ENCODE measurements at places on chromosomes 2 and 18.
A peak's percentile ranks its signal among the peaks of the same experiment; 100 is the strongest.

GRCh38 chr2:26772064-26773001 is 8.2 kb downstream of the SLC35F6 start:
- DNase-seq: no peak

DNA sequence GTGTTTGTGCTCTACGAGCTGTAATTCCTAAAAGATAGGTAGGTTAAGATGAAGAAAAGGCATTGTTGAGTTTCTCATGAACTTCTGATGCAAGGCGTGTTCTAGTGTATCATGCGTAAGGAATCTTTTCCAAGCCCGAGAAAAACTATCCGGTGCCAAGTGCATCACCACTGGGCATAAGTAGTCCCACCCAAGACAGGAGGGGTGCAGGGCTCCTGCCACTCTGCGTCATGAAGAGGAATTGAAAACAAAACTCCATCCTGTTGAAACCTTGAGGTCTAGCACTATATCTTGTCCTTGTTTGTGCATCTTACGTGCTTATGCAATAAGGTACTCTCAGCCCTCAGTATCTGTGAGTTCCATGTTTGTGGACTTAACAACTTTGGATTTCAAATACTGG is 45.7 kb downstream of the RAB31 start:
- no peak for DNase-seq

- DNase-seq: no peak
These were observed 105.9 kb downstream of the LYPD1 start for GRCh38 chr2:132564065-132564464.

DNA sequence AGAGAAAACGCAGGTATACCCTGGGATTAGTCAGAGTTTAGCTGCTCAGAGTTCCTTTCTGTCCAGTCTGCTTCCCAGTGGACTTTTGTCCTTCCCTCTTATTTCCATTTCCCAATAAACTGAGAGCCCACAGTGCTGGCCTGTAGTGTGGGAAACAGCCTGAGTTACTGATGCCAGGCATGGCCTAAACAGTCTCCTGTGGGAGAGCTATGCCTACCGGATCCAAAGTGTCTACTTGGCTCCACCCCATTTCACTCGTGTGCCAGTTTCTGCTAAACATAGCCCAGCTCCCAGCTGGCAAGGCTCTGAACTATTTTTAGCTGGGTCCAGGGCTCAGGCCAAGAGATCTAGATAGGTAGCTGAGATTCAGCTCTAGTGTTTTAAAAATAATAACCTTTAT is 15.6 kb upstream of the PPP1CB start:
- DNase-seq: peak; percentile 17

GRCh38 chr2:15557887-15558311 is 3.2 kb downstream of the NBAS start:
- no peak for DNase-seq

DNA sequence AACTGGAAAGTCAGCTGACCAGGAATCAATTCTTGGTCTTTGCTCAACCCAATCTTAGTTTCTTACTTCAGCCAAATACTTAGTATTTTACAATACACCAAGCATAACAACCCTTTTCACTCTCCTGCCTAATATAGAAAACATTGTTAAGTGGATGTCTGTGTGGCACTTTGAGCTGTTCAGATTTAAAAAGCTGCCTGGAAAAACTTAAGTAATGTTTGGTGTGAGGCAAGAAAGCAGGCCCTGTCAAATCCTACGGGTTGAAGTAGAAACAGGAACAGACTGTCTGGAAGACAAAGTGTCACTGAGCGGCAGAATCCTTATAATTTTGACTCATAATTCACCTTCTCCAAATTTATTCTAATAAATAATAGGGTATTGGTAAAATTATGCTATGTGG is 37.1 kb upstream of the FRZB start:
- DNase-seq: no peak

DNA sequence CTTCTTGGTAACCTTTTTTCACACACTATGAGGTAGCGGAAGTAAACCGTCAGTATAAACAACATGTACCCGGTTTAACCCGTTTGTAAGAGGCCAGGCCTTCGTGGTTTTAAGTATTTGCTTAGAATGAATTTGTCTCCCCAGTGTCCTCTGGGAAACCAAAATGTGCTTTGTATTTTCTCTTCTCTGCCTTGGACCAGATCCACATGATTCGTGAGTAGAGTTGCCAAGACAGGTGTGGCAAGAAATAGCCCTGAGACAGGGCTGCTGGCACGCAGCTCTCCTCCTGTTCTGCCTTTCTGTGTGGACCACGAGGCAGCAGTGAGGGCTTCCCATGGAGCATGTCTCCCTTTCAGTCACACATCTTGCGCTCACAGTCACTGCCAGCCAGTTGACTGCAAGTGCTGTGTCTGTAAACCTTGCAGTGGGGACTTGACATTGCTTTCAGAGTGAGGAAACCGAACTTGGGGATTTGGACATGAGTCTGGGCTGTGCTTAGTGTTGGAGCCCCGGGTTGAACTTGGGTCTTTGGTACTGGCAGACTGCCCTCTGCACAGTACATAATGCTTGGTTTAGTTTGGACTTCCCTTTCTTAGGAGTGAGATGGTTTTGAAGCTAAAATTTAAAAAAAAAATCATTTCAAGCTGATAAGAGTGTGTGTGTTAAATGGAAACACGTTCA is 19.1 kb downstream of the BCL2L11 start:
- no peak for DNase-seq

DNA sequence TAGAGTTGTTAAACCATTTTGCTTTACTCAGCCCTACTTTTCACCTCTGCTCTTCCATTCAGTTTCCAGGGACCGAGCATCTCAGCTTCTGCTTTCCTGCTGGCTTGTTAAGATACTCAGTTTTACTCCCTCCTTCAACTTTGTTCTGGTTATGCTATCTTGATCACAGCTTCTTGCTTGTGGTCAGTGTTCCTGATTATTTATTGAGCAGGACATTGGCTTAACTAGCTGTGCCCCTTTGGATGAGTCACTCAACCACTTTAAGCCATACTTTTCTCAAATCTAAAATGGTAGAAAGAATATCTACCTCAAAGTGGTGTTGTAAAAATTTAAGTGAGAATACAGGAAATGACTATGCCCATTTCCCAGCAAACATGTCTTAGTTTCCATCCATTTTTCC is 124.0 kb downstream of the KYNU start:
- no peak for DNase-seq

GRCh38 chr2:11104794-11105660 is 50.2 kb upstream of the SLC66A3 start:
- no peak for DNase-seq

GRCh38 chr18:48859311-48860268 is 91.2 kb downstream of the SMAD7 start:
- DNase-seq: no peak

GRCh38 chr2:173652767-173653431 is 298.2 kb downstream of the CDCA7 start:
- no peak for DNase-seq

DNA sequence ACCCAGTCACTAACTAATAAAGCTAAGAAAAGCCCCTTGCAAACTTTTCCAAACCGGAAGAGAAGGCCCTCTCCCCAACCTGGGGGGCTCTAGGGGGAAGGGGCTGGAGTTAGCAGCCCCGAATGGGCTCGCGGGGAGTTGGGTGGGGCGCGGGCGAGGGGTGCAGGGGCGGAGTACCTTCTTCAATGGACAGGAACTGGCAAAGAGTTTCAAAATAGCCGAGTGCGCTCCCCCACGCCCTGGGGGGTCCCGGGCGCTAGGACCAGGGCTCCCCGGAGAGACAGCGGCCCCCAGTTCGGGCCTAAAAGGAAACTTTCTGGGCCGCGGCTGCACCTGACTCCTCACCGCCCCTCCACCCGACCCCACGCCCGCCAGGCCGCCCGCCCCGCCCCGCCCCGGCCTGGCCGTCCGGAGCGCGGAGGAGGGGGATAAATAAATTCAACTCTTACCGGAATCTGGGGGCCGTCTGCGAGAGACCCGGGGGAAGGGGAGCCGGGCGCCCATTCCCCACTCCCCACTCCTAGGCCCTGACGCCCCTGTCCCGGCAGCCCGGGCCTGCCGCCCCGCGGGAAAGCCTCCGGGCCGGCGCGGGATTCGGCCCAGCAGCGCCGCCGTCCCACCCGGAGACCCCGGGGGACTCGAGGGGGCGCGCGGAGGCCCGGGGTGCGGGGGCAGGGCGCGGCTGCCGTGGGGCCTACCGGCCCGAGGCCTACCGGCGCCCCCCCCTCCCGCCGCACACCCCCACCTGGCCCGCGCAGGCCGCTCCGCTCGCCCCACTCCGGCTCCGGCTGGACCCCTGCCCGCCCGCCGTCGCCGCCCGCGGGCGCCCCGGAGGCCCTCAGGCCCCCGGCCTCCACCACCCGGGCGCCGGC is 868 bp downstream of the INO80D start:
- no peak for DNase-seq

DNA sequence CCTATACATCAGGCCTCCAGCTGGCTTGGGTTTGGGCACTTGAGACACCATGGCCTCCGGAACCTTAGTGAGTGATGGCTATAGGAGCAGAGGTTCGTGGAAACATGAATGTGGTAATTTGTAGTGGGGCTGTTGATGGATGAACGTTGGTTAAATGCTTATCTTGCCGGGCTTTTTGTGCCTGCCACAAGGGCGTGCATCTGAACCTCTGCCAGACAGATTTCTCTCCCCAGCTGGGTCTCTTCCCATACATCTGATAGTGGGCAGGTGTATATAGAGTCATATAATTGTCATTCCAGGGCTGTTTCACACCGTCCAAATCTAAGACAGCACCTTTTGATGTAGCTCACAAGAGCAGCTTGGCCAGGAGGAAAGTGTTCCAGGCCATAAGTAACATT is 14.7 kb downstream of the LAMA3 start:
- DNase-seq: no peak

DNA sequence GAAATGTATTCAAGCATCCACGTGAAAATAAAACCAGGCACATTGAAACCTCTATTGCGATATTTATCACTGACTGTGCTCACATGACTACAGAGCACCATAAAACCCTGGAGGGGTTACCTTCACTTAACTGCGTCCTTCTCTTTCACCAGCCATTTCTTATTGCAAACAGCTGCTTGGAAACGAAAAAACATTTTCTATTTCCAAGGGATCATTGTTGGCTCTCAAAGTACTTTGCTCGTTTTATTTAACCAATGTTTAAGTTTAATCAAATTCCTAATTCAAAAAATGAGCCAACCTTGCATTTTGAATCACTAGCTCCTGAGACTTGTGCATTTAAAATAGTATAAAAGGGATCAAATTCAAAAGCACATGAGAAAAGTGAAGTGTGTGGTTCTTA is 134.4 kb downstream of the OSR1 start:
- DNase-seq: no peak

- DNase-seq: peak; percentile 98
These were observed 181.8 kb downstream of the SNTG2 start for GRCh38 chr2:1132328-1132969.

- DNase-seq: no peak
These were observed 460.9 kb downstream of the RIT2 start for GRCh38 chr18:42654556-42654955.

- no peak for DNase-seq
These were observed 99.6 kb downstream of the ADD2 start for GRCh38 chr2:70668432-70668831.

GRCh38 chr2:154713675-154714074 is 15.2 kb downstream of the KCNJ3 start:
- no peak for DNase-seq

- no peak for DNase-seq
These were observed 25.7 kb upstream of the RNU4ATAC start for GRCh38 chr2:121505005-121505404.

DNA sequence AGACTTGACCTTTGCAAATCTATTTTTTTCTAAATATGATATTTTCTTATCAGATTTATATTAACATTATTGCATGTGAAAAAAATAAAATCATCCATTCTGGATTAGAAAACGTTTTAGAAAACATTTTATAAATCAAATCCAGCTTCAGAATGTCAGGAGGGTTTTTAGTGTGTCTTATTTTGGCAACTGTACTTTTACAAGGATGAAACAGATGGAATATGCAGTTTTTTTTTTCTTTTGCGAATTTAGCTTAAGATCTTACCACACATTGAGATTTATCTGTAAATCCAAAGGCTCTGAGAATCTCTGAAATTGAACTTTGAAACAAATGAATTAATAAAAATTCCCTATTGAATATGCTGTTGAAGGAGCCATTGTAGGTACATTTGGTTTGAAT is 36.7 kb downstream of the FAM171B start:
- no peak for DNase-seq

DNA sequence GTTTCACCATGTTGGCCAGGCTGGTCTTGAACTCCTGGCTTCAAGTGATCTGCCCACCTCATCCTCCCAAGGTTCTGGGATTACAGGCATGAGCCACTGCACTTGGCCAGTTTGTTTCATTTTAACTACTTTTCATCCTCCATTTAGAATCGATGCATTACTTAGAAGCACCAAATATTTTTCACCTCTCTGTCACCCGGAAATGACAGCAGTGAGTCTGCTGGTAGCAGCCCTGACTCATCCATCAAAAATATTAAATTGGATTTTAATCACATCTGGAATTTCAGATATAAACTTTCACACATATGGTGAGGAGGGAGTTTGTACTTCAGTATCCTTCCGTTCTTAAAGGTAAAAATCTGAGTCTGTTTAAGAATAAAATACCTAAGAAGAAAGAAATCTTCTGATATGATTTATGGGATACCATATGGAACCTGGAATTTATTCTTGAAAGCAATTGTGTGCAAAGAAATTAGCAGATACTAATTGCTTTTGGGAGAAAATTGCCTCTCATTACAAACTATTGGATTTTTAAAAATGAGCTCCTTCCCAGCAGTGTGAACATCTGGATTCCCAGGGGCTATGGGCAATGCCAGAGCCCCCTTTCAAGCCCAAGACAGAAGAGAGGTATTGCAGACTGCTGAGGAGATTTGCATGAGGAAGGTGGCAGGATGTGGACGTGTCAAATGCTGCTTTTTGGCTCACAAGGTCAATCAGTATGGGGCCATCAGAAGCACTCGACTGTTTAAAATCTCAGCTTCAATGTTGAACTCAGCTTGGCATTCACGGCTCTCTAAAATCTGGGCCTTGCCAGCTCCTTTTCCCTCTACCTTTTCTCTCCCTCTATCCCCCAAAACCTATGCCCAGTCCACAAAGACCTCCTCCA is 279.5 kb upstream of the SIX2 start:
- no peak for DNase-seq

DNA sequence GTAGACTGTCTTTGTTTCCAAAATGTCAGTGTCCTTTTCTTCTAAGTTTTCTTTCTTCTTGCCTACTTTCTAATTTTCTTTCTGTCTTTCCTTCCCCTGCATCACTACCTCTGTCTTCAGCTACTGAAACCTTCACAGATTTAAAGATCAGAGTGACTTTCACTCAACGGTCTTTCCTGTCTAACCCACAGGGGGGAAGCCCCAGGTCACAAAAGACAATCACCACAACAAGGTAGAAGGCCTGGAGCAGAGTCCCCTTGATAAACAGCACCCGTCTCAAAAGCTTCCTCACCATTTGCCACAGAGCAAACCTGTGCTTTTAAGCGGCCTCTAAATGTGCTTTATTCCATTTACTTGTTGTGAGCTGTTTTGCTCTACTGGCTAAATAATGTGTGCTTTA is 665.4 kb downstream of the BCL11A start:
- peak; percentile 34 for DNase-seq

- peak; percentile 61 for DNase-seq
These were observed 68.6 kb upstream of the MAL start for GRCh38 chr2:94956797-94957391.
